ENCODE measurements at places on chromosomes 5 and 9.

DNA sequence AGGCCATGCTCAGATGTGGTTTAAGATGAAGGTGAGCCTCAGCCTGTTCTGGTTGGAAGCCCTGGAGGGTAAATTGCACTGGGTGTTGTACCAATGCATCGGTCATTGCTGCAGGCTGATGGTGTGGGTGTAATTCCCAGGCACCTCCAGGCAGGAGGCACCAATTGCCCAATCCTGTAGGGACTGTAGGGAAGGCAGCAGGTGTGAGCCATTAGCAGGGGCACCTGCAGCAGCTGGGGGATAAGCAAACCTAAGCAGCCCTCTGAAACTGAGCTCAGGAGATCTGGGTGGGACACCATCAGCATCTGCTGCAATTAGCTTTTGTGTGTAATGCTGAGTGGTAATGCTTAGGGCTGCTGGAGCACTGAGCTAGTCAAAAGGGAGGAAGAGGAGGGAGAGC, 190.1 kb upstream of the TBC1D2 start:
- no peak for DNase-seq

- DNase-seq: no peak
These were observed 336.5 kb downstream of the EBF1 start for GRCh38 chr5:158763217-158763616.

DNA sequence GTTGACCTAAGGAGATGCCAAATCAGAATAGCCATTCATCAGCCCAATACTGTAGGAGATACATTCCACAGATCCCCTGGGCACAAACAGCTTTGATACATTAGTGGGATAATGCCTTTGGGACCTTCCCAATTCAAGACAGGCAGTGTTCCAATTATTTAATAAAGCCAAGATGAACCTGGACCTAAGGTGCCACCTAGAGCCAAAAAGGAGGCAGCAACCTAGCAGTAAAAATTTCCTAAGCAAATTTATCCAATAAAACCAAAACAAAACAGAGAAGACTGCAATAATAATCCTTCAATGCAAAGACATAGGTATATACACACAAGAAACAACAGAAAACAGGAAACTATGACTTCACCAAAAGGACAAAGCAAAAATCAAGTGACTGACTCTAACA, 253.0 kb downstream of the HINT1 start:
- DNase-seq: no peak

DNA sequence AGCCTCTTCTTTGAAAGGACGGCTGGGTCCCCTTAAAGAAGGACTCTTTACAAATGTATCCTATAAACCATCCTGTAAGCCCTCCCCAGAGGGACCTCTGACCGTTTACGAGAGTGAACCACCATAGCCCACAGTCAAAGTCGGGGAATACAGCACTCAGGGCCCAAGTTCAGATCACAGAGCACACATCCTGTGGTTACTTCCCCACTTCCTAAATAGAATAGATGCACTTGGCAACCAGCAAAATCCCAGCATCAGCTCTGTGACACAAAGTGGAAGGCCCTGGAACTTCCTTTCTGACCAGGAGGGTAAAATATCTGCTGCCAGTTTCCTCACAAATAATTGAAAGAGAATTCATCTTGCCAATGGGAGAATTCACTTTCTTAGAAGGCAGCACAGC, 6.9 kb upstream of the IGFBPL1 start:
- DNase-seq: no peak

- DNase-seq: no peak
These were observed 35.1 kb upstream of the ADRB2 start for GRCh38 chr5:148791334-148791667.

- no peak for DNase-seq
These were observed 40.7 kb downstream of the WNK2 start for GRCh38 chr9:93224591-93224990.

GRCh38 chr5:68911840-68912690, 181.7 kb upstream of the SLC30A5 start:
- DNase-seq: no peak

DNA sequence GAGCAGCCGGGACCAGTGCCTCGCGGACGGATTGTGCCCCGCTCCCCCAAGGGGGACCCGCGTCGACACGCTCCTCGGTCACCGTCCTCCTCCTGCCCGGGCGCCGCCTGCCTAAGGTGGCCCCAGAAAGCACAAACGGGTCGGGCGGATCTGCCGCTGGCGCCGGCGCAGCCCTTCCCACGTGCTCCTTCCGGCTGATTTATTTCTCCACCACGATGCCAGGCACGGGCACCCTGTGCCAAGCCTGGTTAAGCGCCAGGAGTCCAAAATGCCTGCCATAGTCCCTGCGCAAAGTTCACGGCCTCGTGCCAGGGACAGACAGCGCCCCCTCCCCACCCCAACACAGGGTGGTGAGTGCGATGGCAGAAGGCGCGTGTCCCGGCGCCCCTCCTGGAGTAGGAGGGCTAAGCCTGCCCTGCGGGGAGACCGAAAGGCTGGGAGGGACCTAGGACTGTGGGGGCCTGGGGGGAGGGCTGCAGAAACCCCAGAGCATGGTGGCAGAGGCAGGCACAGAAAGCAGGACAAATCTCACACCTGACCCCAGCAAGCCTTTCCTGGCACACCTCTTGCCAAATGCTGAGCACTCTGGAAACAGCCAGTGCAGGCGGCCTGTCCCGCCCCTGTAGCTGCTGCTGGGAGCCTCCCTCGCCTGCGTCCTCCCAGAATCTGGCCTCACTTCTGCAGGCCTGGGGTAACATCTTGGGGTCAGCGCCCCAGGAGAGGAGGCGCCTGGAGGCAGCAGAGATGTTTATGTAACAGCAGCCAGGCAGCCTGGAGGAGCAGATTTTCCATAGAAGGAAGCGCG, 1.1 kb upstream of the NOTCH1 start:
- DNase-seq: peak; percentile 21

DNA sequence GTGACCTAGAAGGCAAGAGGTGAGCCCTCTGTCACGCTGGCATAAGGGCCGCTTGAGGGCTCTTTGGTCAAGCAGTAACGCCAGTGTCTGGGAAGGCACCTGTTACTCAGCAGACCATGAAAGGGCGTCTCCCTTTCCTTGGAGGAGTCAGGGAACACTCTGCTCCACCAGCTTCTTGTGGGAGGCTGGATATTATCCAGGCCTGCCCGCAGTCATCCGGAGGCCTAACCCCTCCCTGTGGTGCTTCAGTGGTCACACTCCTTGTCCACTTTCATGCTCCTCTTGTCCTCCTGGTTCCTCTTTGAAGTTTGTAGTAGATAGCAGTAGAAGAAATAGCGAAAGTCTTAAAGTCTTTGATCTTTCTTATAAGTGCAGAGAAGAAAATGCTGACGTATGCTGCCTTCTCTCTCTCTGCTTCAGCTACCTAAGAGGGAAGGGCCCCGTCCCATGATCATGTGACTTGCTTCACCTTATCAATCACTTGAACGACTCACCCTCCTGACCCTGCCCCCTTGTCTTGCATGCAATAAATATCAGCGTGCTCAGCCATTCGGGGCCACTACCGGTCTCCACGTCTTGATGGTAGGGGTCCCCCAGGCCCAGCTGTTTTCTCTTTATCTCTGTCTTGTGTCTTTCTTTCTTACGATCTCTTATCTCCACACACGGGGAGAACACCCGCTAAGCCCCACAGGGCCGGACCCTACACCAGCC, 16.7 kb upstream of the SCGB3A1 start:
- DNase-seq: no peak

GRCh38 chr5:77637998-77638762, at the start of gene OTP:
Gene OTP (minus strand): TSS chr5:77638713. CDS start chr5:77638549, 164 bp downstream.
- no peak for DNase-seq

Measured in activated CD4-positive, alpha-beta T cell treated with anti-CD3 and anti-CD28 coated beads, Interleukin-2, amount 50 U/mL, for 24 hours (primary cell).